Fibroblast of skin of right biceps (primary cell): ENCODE measurements at places on chromosomes 12 and 14.

- DNase-seq = no peak
These were observed 64.5 kb upstream of the VASH1 start for GRCh38 chr14:76696791-76697190.

DNA sequence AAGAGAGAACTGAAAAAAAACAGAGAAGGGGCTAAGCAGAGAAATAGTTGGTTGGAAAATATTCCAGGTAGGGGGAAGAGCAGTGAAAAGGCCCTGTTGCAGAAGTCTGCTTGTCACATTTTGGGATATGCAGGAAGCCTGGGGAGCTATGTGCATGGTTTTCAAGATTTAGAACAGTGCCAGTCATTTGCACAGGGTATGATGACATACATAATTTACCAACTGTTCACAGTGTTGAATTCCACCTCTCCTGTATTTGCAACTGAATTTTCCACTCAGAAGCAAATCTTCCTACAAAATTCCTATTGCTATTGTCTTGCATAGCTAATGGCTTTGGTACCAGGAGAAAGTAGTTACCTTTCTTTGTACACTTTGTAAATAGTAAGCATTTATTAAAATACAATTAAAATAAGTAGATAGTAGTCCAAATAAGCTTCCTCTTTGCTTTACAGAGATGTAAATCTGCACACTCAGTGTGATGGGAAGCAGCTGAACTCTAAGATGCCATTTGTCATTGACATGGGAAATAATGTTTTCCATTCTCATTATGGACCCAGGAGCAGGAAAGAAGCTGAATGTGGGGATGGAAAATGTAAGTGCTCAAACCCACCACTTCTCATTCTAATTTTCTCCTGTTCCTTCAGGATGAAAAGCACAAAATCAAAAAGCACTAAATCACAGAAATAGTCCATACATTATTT, 177.4 kb downstream of the BTG1 start:
- DNase-seq = no peak

- DNase-seq = no peak
These were observed 139.7 kb downstream of the KCNH5 start for GRCh38 chr14:62905566-62905965.

- peak; percentile 90 for DNase-seq
These were observed 30.3 kb downstream of the DMAC2L start for GRCh38 chr14:50342221-50343078.

DNA sequence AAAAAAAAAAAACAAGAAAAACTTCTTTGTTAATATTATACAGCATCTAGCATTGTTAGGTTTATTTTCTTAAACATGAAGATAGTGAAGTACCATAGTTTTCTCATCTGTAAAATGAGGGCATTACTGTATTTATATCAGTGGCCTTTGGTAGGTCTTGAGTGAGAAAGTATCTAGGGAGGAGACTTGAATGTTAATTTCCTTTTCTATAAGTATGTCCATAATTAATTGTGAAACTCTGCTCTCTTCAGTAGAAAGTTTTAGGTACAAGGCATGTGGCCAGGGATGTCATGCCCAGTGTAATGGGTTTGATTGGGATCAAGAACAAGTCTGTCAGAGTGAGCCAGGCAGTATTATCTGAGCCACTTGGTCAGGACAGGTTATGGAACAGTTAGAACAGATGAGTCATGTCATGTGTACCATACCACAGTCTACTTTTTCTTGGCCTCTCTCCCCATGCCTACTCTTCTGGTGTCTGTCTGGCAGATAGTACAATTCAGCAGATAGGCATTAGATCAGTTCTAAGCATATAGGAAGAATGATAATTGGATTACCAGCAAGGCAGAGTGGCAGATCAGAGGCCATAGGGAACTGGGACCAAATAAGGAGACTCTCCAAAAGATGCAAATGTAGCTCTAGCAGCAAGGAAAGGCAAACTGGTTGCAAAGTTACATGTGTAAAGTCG, 30.4 kb downstream of the FBXO34 start:
- peak; percentile 42 for DNase-seq
